ENCODE measurements at places on chromosomes 13 and 19.

- H3K4me3 ChIP-seq = no peak overlapping the region
- H3K27ac ChIP-seq = no peak overlapping the region
- H3K36me3 ChIP-seq = peaks cover 2% of the 10 kb centered on the region
- H3K27me3 ChIP-seq = peaks cover 47% of the 10 kb centered on the region
- no peaks in the 10 kb centered on the region for H3K4me1 ChIP-seq
- DNase-seq = no peak
These were observed 41.6 kb upstream of the HNRNPA1L2 start for GRCh38 chr13:52600666-52601065.

DNA sequence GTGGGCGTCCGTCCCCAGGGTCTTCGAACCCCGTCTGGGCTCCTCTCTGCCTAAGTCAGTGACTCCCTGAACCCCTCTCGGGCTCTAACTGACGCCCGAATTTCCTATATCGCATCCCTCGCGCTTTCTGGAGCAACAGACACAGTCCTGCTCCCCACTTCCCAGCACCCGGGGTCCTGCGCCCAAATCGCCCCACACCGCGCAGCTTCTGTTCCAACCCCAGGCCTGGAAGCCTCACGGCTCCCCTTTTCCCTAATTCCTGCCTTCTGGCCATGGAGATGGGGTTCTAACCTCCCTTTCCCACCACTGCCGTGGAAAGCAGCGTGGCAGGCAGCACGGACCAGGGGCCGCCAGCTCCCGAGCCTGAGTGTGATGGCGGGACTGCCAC, 1.6 kb upstream of the GRTP1 start:
- H3K4me1 ChIP-seq = peaks cover 4% of the 10 kb centered on the region
- H3K27ac ChIP-seq = no peak overlapping the region
- H3K4me3 ChIP-seq = peak overlapping the region; percentile 65
- peaks cover 27% of the 10 kb centered on the region for H3K27me3 ChIP-seq
- peaks cover 3% of the 10 kb centered on the region for H3K36me3 ChIP-seq
- DNase-seq = no peak

DNA sequence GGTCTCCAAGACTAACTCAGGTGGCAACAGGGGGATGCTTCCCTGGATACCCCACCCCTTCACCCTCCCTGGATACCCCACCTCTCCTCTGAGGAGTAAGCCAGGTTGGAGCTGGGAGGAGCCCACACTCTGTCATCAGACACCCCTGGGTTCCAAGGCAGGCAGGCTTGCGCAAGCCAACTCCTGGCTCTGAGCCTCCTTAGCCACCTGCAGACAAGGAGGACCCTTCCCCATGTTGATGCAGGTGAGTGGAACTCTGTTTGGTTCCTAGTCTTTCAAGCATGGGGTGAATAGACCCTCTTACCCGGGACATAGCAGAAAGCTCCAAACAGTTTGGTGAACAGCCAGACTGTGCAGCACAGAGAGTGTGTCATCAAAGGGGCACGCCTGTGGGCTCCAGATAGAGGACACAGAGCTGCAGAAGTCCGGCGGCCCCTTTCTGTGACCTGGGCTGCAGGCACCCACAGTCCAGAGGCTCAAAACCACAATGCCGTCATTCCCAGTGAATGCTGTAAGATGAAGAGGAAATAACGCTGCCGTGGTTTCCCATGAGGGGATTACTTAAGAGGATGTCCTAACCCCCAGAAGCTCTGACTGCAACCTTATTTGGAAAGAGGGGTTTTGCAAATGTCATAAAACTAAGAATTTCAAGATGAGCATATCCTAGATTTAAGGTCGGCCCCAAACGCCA, 12.1 kb upstream of the HAS1 start:
- H3K27me3 ChIP-seq = peaks cover 33% of the 10 kb centered on the region
- H3K4me3 ChIP-seq = no peak overlapping the region
- DNase-seq = no peak
- H3K4me1 ChIP-seq = no peaks in the 10 kb centered on the region
- no peaks in the 10 kb centered on the region for H3K36me3 ChIP-seq
- no peak overlapping the region for H3K27ac ChIP-seq

DNA sequence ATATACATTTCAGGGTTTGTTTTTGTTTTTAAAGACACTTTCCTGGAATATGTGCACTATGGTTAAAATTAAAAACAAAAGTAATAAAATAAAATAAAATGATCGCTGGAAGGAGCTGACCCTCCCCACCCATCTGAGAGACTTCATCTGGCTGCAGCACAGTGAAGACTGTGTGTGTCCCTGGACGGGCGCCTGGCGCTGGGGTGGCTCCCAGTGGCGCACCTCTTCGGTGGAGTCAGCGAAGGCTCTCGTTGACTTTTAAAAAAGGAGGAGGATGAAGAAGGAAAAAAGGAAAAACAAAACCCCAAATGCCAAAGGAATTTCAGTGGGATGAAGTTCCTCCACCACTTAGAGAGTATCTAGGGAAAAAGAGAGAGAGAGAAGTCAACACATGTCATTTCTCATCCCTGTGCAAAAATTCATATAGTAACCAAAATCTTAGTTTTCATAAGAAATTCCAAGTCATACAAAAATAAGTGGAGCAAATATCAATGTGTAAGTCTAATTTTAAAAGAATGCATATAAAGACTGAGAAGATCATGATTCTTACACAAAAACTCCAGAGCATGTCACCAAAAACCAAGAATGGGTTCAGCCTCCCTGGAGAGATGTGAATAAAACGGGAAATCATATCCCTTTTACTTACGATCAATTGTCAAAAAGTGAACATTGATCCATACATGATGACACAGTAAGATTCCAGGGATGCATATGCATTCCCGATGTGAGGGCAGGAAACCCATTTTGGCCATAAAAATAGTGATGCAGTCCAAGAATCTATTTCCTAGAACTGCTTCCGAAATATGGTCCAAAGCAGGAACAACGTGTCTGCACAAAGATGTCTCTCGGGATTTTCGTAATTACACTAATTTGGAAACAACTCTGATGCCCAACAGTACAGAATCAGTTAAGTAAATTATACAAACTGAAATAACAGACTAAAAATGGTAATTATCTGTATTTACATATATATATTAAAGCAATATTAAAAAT, 123.8 kb downstream of the STK24 start:
- no peak overlapping the region for H3K4me3 ChIP-seq
- no peak overlapping the region for H3K27ac ChIP-seq
- no peak for DNase-seq
- H3K36me3 ChIP-seq = peaks cover 49% of the 10 kb centered on the region

DNA sequence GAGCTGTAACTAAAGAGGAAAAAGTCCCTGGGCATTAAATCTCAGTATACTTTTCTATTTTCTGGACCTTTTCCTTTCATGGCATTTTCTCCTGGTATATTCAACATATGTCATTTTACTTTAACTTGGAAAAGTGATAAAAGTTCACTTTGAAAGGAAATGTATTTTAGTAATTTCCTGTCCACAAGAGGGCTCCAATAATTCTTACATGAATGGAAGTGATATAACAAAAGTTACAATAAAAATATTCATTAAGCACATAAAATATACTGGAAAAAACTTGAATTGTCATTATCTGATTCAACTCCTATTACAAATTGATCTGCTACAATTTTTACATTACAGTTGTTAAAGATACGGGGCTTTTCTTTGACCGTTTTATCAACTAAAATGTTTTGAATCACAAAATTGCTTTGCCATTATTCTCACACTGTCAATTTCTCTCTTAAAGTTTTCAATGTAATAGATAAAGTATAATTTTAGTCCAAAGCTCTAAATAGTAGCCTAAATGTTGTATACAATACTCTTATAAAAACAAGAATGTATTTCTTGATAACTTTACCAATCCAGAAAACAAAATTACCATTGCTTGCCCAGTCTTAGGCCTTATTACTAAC, 4.9 kb downstream of the UBL3 start:
- peaks cover 20% of the 10 kb centered on the region for H3K36me3 ChIP-seq
- H3K4me1 ChIP-seq = peaks cover 78% of the 10 kb centered on the region
- no peak overlapping the region for H3K27ac ChIP-seq
- DNase-seq = no peak

DNA sequence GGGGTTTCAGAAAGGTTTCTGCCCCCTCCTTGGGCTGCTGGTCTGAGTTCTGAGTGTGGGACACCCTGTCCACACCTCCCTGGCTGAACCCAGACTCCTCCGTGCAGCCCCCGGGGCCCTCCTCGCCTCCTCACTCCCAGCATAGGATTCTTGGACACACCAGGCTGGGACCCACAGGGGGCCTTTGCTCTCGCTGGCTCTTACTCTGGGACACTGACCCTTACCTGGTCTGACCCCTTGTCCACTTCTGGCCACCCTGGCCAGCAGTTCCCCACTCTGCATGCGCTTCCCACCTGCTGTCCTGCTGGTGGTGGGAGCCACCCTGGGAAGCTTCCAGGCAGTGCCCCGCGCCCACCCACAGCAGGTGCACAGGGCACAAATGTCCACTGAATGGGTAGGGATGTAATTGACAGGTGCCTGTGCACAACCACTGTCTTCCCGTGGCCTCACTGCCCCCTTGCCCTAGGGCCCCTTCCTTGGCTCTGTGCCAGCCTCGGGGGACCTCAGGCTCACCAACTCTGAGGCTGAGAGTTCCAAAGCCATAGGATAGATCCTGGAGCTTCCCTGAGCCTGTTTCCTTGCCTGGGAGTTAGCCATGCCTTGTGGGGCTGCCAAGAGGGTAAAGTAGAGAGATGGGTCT, 7.0 kb upstream of the SLC25A42 start:
- H3K36me3 ChIP-seq = peaks cover 9% of the 10 kb centered on the region
- DNase-seq = no peak
- no peak overlapping the region for H3K4me3 ChIP-seq
- no peaks in the 10 kb centered on the region for H3K27me3 ChIP-seq
- no peak overlapping the region for H3K27ac ChIP-seq
- no peaks in the 10 kb centered on the region for H3K4me1 ChIP-seq

DNA sequence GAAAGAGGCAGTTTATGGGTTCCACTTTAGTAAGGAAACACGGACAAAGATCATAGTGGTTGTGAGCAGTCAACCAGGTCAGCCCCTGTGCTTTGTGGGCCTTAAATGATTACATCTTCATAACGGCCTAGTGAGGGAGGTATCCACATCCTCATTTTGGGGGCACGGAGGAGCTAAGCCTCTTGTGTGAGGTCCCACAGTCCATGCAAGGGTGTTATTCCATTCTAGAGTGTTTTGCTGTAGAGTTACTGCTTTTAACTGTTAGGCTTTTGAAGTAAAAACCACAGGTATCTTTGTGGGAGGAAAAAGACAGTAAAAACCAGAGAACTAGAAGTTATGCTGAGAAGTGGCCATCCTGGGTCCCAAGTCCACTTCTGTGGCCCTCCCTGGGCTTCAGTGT, 4.0 kb downstream of the NOP53 start:
- H3K36me3 ChIP-seq = peaks cover 60% of the 10 kb centered on the region
- H3K27me3 ChIP-seq = no peaks in the 10 kb centered on the region
- DNase-seq = no peak
- H3K4me3 ChIP-seq = no peak overlapping the region
- peak overlapping the region; percentile 91 for H3K27ac ChIP-seq

GRCh38 chr13:21033856-21034602, 27.4 kb downstream of the LATS2 start:
- no peak for DNase-seq
- H3K4me1 ChIP-seq = peaks cover 15% of the 10 kb centered on the region
- H3K36me3 ChIP-seq = no peaks in the 10 kb centered on the region
- H3K27me3 ChIP-seq = no peaks in the 10 kb centered on the region

DNA sequence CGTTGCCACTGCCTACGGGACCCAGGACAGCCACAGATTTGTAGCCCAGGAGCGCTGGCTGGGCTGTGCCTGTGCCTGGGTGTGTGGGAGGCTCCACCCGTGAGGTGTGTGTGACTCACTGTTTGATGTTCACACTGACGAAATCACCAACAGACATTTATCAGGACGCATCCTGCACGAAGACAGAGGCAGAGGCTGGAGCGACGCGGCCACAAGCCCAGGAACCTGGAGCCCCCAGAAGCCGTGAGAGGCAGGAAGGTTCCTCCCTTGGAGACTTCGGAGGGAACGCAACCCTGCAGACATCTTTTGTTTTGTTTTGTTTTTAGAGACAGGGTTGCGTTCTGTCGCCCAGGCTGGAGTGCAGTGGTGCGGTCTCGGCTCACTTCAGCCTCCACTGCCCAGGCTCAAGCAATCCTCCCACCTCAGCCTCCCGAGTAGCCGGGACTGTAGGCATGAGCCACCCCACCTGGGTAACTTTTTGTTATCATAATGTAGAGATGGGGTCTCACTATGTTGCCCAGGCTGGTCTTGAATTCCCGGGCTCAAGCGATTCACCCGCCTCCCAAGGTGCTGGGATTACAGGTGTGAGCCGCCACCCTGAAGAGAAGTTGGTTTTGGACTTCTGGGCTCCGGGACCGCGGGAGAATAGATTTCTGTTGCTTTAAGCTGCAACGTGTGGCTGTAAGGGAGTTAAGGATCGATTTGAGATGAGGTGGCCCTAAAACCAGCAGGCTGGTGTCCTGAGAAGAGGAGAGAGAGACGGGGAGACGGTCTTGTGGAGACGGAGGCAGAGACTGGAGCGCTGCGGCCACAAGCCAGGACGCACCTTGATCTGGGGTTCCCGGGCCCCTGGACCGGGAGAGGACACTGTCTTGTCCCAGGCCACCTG, 24.9 kb upstream of the WDR18 start:
- no peak overlapping the region for H3K27ac ChIP-seq
- H3K27me3 ChIP-seq = no peaks in the 10 kb centered on the region

Data from central memory CD8-positive, alpha-beta T cell (primary cell).